Immature natural killer cell (primary cell): ENCODE measurements at places on chromosomes 6 and 20.

DNA sequence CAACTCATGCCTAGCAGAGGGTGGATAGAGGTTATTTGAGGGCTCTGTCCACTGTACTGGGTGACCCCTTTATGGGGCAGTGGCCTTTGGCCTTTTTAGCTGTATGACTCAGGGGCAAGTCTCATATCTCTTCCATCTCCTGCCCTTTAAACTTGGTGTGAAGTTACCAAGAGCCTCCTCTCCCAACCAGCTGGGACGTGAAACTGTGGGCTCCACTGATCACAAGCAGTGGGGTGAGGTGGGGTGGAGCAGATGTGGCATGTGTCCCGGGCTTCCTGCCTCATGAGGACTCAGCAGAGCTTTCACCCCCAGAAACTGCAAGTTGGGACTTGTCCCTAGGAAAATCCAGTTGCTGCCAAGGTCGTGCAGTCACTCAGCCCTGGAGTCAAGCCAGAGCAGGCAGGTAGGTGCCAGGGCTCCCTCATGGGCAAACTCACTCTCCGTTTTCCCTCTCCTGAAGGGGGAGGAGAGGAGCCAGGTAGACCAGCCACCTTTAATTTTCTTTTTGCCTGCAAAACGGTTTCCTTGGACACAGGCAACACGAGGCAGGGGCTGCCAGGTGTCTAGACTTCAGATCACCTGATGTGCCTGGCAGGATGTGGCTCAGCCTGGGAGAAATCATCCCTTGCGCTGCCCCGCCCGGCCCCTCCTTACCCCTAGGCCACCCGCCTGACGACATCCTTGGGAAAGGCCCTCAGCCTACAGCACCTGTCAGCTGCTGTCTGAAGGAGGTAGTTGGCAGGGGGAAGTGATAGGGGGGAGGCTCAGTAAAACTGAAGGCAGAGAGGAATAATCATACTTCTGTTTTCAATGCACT lies 4.0 kb downstream of the CDKN1A start:
- DNase-seq: no peak

- no peak for DNase-seq
Observed at GRCh38 chr20:63336232-63336752, 24.9 kb downstream of the CHRNA4 start.

GRCh38 chr6:89530982-89531381 lies 98.0 kb downstream of the ANKRD6 start:
- no peak for DNase-seq

DNA sequence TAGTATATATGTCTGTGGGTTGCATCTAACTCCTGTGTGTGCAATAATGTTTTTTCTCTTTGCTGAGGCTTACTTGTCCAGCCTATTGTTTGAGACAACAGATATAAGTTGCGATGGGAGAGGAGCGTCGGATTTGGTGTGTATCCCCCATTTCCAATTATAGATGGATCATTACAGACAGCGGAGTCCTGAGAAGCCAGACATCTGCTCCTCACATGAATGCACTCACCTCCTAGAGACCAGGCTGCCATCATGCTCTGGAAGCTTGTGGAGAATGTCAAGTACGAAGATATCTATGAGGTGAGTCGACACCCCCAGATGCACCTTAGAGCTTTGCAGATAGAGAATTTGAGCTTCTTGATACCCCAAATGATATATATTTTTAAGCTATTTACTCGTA lies at the start of gene TFAP2B:
Gene TFAP2B (plus strand): TSS at position 199 of the 400 bp plus-strand sequence. CDS start 21 bp downstream, at position 220.
- DNase-seq: no peak

GRCh38 chr6:125013938-125014660 lies 51.9 kb downstream of the RNF217 start:
- no peak for DNase-seq

DNA sequence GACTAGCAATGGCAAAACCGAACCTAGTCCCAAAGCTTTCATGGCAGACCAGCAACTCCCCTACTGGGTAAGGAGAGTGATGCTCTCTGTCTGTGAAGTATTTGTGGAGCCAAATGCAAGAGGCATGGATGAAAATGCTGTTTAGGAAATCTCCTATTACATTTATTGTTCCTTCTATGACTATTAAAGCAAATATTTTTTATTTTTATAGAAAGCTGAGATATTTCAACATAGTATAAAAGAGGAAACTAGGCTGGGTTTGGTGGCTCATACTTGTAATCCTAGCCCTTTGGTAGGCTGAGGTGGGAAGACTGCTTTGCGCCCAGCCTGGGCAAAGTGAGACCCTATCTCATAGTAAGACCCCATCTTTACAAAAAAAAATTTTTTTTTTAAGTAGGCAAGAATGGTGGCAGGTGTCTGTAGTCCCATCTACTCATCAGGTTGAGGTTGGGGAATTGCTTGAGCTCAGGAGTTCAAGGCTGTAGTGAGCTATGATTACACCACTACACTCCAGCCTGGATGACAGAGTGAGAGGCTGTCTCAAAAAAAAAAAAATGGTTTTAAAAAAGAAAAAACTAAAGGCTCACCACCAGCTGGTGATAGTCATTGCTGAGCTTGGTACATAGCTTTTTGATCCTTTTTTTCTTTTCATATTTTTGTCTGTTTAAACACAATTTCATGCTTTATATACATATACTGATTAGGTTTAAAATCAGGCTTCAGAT lies 11.3 kb downstream of the KDM1B start:
- no peak for DNase-seq

DNA sequence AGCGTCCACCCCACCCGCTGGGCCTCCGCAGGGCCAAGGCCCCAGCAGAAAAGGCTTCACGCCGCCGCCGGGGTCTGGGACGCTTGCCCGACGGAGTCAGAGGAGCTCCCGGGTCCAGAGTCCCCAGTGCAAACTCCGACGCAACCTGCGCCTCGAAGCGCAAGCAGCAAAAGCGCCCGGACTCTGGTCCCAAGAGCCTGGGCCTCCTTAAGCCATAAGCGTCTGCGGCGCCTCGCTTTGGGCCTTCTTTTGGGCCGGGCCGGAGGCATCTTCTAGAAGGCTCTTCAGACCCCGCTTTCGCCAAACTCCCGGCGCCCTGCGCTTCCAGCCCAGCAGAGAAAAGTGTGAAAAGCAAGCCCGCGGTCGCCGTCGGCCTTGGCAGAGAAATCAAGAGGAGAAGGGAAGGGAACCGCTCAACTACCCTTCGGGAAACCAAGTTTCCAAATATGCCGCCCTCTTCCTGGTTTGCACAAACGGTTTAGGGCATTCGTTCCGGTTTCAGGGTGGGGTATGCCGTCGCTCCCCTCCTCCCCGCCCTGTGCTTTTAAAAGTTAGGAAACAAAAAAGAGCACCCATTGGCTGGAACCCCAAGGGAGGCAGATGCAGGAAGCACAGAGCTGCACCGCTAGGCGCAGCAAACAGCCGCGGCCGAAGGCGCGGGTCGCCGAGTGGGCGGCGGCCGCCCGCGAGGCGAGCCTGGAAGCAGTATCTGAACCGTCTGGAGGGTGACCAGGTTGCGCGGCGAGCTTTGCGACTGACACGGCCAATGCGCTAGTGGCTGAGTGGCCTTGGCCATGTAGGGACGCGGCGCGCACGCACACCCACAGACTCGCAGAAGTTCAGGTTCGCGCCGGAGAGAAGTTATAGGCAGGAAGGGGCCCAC lies 1.2 kb downstream of the TBX18 start:
- DNase-seq: no peak

DNA sequence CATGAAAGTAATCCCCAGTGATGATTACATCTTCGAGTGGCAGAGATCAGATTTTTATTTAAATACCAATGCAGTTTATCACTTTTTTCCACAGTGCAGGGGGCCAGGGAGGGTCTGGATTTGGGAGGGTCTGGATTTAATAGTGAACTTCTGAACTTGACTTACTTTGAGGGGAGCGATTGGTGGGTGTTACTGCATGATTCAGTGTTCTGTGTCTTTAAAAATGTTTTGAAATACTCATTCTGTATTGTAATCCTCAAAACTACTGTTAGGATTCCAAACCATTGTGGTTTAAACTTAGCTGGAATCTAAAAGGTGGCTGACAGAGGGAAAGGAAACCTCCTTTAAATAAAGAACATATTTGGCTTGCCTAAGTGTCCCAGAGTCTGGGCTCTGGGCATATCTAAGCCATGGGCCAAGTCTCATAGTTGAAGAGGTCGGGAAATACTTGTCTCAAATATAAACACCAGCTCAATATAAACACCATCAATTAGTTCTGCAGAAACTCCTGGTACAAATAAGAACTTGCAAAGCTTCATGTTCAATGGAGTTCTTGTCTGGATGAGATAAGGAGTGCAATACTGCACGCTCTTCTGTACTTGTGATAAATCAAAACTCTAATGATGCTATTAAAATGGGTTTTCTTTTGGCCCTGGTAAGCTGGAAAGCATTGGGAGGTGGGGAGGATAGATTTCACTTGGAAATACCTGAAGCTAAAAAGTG lies 14.4 kb downstream of the JARID2 start:
- DNase-seq: no peak

GRCh38 chr6:43803783-43804549 lies 34.0 kb downstream of the VEGFA start:
- no peak for DNase-seq

GRCh38 chr6:21949211-21949801 lies 347.5 kb downstream of the PRL start:
- no peak for DNase-seq

GRCh38 chr6:159736908-159737307 lies 9.6 kb downstream of the WTAP start:
- no peak for DNase-seq

GRCh38 chr6:31129130-31129529 lies 8.9 kb upstream of the CDSN start:
- DNase-seq: no peak

- DNase-seq: no peak
Observed at GRCh38 chr6:167663784-167664443, 162.8 kb upstream of the AFDN start.

DNA sequence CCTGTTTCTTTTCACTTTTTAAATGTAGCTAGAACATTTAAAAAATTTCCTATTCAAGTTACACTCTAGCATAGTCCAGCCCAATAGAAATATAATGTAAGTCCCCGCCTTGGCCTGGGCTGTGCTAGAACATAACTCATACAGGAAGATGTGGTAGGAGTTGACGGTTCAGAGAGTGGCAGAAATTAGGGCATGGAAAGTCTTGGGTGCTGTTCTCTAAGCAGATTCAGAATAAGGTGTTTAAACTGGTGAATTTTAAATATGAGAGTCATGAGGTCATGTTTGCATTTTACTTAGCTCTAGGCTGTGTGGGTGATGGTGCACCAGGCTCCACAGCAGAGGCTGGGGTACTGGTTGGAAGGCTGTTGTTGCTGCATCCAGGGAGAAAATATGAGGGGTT lies 256.5 kb downstream of the FARS2 start:
- peak; percentile 67 for DNase-seq

DNA sequence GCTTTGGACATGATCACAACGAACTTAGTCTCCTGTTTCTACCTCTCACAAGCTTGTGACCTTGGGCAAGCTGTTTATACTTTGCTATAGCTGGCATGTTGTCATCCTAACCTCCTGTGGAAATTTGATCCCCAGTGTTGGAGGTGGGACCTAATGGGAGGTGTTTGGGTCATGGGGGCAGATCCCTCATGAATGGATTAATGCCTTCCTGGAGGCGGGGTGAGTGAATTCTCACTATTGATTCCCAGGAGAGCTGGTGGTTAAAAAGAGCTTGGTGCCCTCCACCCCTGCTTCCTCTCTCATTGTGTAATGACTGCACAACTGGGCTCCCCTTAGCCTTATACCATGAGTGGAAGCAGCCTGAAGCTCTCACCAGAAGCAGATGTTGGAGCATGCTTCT lies 228.9 kb downstream of the HIVEP2 start:
- DNase-seq: no peak

- DNase-seq: no peak
Observed at GRCh38 chr6:13288969-13289391, 39.4 kb downstream of the TBC1D7 start.

- no peak for DNase-seq
Observed at GRCh38 chr20:1418350-1418749, 25.5 kb upstream of the FKBP1A start.

- no peak for DNase-seq
Observed at GRCh38 chr20:34543463-34544056, 15.0 kb upstream of the MAP1LC3A start.

- DNase-seq: no peak
Observed at GRCh38 chr20:33125983-33126382, 42.0 kb upstream of the BPIFA2 start.

GRCh38 chr20:61853073-61854005 lies 212.3 kb downstream of the TAF4 start:
- no peak for DNase-seq

- DNase-seq: no peak
Observed at GRCh38 chr6:5126214-5126613, 41.1 kb downstream of the PPP1R3G start.

DNA sequence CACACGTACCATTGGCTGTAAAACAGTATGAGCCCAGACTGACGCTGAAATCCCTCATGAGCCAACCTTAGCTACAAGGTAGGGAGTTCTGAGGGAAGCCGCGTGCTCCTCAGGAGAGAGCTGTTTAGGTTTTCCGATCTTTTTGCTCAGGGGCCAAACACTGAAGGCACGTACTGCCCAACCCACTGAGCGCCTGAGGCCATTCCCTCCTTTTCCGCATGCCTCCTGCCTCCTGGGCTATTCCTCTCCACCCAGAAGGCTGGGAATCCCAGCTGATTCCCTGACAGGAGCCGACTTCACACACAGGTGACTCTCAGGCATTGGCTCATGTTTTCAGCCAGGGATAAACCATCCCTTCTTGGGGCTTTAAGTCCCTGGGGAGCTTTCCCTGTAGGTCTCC lies 5.4 kb upstream of the FAM83D start:
- no peak for DNase-seq

DNA sequence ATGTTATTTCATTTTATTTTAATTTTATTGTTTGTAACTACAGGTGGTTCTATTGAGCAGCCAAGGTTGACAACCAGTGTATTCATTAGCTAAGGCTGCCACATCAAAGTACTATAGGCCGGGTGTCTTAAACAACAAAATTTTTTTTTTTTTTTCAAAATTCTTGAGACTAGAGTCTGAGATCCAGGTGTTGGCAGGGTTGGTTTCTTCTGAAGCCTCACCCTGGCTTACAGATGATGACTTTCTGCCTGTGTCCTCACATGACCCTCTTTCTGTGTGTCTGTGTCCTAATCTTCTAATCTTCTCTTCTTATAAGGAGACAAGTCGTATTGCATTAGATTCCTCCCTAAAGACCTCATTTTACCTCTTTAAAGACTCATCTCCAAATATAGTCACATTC lies 208.4 kb downstream of the MANEA start:
- no peak for DNase-seq

- DNase-seq: no peak
Observed at GRCh38 chr6:21781128-21781527, 187.6 kb downstream of the SOX4 start.

DNA sequence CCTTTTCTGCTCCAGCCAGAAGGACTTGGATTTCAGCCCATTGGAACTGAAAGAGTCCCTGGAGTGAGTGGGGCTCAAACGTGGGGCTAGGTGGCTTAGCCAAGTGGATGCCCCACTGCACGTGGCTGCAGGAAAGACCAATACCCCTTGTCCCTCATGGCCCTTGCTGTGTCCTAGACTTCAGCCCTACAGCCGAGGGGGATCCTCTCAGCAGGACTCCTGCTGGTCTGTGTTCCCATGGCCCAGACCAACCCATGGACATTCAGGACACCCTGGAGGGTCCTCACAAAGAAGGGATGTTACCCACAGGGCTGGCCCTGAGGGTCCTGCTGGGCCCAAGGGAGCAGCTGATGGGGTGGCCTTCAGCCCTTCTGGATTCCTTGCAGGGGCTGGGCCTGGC lies 30.0 kb upstream of the PHACTR3 start:
- no peak for DNase-seq

GRCh38 chr6:127515794-127516661 lies 3.1 kb downstream of the MTCL3 start:
- peak; percentile 36 for DNase-seq
